RPMI8226 (cell line): ENCODE measurements at places on chromosomes 13 and 19.

DNA sequence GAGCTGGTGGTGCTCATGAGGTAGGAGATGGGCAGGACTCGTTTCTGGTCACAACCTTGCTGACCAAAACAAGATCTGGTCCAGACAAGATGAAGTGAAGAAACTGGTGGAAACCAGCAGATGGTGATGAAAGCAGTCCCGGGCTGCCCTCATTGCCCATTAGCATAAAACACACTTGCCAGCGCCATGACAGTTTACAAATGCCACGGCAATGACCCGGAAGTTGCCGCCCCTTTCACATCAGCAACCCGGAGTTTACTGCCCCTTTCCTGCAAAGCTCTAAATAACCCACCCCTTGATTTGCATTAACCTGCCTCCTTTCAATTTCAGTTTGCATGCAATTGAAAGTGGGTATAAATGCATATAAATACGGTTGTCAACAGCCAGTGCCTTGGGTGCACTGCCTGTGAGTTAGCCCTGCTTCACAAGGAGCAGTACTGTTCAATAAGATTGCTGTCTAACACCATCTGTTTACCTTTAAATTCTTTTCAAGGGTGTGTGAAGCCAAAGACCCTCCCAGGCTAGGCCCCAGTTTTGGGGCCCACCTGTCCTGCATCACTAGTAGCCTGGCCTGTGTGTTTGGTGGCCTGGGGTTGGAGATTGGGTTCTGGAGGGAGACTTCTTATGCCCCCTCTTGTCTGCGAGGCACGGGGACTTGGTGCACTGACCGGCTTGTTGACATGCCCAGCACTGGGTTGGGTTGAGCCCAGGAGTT, 38.8 kb downstream of the CHST8 start:
- peak; percentile 73 for DNase-seq

DNA sequence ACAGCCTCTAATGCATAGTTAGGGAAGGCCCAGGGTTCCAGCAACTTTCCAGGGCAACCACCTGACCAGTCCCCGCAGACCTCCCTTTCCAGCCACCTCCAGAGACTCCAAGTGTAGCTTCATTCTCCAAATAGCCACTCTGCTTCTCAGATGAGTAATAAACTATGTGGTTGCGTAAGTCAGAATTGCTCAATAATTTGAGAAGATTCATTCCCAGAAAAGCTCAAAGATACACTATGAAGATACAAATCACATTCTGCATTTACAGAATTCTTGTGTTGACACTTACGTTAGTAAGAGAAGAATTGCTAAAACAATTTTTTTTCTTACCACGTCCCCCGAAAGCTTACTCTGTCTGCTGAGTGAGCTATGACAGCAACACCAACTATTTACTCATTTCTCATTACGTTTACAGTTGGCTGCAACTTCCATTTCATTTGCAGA, 8.2 kb upstream of the LATS2 start:
- no peak for DNase-seq

- peak; percentile 29 for DNase-seq
Observed at GRCh38 chr13:39016787-39017186, 21.1 kb downstream of the PROSER1 start.

DNA sequence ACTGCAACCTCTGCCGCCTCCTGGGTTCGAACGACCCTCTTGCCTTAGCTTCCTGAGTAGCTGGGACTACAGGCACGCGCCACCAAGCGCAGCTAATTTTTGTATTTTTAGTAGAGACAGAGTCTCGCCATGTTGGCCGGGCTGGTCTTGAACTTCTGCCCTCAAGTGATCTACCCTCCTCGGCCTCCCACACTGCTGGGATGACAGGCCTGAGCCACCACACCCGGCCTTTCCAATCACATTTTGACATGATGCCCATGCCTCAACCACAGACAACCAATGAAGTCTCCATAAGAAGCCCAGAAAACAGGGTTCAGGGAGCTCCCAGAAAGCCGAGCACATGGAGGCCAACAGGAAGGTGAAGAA, 11.7 kb downstream of the RAB20 start:
- DNase-seq: no peak

GRCh38 chr13:101512650-101513049, 60.2 kb downstream of the ITGBL1 start:
- no peak for DNase-seq

DNA sequence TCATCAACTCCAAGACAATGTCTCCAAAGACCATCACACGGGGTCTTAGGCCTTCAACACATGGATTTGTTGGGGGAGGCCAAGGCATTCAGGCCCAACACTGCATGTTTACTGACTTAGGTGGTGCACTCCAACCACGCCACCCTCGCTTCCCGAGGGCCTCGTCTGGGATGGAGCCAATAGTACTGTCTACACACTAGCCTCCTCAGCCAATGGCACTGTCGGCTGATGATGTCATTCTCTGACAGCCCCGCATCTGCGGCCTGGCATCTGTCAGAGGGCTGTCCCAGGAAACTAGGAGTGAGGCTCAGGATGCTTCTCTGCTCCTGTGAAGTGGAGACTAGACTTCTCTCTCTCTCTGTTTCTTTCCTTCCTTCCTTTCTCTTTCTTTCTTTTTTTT, 96.6 kb downstream of the TEX26 start:
- no peak for DNase-seq

DNA sequence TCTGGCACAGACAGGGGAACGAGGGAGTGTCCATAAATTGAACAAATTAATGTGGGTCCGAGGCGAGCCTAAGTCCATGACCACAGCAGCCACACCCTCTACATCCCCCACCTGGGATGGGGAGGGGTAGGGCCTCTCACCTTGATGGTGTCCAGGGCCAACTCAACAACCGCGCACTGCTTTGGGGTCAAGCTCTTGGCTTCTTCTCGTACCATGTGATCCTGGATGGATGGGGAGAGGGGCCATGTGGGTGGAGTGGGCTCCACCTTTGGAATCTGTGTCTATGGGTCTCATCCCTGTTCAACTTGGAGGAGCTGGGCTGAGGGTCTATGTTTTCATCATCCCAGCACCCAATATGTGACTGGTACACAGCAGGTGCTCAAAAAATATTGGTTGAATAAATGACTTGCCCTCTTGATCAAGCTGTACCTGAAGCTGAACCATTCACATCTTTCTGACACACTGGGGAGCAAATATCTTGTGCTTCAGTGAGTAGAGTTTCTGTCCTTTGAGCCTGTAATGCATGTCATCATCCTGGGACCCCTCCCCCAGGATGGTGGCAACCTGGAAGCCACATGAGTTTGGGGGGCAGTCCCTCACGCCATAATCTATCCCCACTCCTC, 62.9 kb downstream of the COLGALT1 start:
- DNase-seq: no peak

DNA sequence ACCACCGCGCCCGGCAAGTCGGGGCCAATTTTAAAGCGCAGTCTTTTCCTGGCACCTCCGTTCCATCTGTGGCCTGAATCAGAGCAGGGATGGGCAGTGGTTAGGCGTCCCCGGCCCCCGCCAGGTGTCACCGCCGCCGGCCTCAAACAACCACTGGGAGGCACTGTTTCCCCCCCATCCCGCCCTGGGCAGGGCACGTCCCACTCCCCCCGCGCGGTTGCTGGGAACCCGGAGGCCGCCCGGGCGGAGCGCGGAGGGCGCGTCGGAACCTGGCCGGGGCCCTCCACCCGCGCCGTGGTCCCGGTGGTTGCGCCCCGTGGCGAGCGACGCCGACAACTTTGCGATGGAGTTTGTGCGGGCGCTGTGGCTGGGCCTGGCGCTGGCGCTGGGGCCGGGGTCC, at the start of gene GRIN3B:
GRIN3B (plus strand) TSS at position 325 of the 400 bp plus-strand sequence; CDS start at position 344, 19 bp downstream.
- DNase-seq: peak; percentile 81

GRCh38 chr13:85993567-85993966, 194.3 kb upstream of the SLITRK6 start:
- DNase-seq: no peak

- DNase-seq: no peak
Observed at GRCh38 chr13:99155821-99156220, 44.8 kb upstream of the UBAC2 start.

- DNase-seq: no peak
Observed at GRCh38 chr19:15400521-15401396, 18.0 kb downstream of the AKAP8L start.
